ENCODE measurements at places on chromosomes 13 and 19. TPM values are rescaled to one million over a fixed set of nuclear protein-coding genes. Genes with fewer than 3 reads are reported as not detected.

GRCh38 chr13:30257468-30258099, 49.8 kb downstream of the KATNAL1 start:
- no peak for DNase-seq

- no peak for DNase-seq
Observed at GRCh38 chr19:47109177-47109540, 4.4 kb downstream of the ZC3H4 start.

DNA sequence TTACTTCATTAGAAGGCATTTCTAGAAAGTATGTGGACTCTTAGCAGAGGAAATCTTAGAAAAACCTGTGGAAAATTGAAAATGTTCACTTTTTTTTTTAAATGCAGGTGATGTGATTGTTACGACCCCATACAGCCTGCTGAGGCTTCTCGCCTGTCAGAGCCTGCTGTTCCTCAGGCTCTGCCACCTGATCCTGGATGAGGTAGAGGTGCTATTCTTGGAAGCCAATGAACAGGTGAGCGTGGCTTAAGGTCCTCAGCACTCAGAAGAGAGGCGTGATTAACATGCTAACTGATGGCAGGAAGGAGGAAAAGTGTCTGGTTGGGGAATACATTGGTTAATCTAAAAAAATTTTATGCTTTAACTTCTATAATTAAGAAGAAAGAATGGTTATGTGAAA, 71.4 kb downstream of the SLC7A9 start:
- DNase-seq, result no peak

- no peak for DNase-seq
Observed at GRCh38 chr19:12794971-12795381, 3.7 kb downstream of the JUNB start.

DNA sequence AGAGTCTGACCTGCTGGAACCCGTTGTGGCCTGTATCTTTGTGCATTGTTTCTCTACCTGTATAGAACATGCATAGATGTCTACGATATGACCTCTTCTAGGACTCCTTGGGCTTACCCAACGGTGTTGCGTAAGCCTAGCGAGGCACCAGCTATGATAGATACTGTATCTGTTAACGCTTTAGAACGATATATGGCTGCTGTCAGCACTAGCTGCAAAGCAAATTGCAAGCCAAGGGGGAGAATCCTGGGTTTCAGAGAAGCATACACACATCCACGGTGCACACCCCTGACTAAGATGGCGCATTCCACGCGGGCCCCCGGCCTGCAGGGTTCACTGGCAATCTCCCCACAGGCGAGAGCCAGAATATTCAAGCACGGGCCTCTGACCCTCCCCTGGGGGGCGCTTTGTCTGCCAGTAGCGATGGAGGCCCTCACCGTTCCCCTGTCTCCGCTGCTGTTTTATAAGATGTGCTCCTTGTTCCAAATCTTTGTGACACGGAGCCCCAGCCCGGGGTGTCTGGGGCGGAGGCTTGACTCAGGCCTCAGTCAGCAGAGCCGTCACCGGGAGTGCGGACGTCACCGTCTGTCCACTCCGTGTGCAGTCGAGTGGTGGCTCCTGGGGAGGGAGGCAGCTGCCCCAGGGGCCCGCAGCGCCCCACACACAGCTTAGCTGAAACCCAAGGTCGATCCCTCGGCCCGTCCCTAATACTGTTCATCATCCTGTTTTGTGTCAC, 12.9 kb upstream of the RPS15 start:
- no peak for DNase-seq

DNA sequence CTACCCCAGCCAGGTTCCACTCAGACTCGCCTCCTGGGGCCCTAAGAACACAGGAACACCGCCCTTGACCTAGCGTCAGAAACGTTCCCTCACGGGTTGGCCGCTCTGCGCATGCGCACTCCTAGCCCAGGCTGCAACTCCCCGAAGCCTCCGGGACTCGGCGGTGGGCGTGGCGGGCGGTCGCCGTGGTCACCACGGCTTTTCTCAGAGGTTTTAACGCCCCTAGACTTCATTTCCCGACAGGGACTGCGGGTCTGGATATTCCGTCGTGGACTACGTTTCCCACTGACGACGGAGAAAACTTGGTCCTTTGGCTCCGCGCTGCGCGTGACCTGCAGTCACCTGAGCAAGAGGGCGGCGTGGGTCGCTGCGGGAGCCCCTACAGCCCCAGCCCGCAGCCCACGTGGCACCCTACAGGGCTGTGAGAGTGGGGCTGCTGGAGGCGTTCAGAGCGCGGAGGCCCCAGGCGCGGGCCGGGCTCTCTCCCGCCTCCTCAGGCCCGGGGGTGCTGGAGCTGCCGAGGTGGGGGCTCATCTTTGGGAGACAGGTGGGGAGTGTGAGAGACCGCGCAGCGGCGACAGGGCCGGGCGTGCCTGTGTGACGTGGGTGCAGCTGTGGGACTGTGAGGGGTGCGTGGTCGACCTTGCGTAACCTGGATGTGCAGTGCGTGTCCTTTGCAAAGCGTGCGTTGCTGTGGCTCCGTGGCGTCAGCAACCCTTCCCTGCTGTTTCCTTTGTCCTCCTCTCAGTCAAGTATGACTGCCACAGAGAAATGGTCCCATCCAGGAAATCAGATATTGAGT, 38.0 kb upstream of the ZNF573 start:
- peak; percentile 7 for DNase-seq

DNA sequence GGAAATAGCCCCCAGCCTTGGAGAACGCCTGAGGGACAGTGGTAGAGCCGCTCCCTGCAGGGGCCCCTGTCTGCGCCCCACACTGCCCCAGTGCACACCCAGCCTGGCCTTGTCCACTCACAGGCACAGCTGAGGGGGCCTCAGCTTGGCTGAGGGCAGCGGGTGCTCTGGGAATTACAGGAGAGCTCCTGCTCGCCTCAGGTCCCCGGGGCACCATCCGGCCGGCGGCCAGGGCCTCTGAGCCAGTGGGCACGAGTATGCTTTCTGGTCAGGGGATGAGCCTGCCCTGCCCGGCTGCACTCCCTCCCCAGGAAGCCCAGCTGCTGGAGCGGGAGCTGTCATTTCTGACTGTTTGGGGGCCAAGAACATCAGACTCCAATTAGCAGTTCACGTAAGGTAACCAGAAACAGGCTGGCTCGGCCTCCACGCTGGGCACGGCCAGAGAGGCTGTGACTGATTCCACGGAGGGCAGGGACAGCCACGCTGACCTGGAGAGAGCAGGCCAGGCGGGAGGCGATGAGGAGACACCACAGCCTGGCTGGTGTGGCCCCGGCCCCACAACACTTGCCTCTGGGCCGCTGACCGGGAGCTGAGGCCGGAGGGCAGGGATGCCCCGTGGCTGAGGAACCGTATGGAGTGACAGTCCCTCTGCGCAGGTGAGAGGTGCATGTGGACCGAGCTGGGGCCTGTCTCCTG, 15.4 kb downstream of the CEBPG start:
- DNase-seq, result no peak

GRCh38 chr13:44393391-44393790, 19.8 kb downstream of the SERP2 start:
- DNase-seq, result no peak

GRCh38 chr19:6033744-6034264, 55.9 kb upstream of the RANBP3 start:
- DNase-seq, result no peak

DNA sequence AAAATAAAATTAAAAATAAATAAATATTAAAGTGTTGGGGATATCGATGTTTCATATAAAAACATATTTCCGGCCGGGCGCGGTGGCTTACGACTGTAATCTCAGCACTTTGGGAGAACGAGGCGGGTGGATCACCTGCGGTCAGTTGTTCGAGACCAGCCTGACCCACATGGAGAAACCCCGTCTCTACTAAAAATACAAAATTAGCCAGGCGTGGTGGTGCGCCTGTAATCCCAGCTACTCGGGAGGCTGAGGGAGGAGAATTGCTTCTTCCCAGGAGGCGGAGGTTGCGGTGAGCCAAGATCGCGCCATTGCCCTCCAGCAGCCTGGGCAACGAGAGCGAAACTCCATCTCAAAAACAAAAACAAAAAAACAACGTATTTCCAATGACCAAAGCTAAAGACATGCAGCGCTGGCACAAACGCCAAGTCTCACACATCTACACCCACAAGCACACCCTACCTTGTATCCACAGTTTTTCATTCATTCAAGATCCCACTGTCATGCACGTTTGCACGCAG, 907 bp downstream of the ZNF569 start:
- DNase-seq, result no peak

GRCh38 chr13:82571653-82572052, 1310.6 kb downstream of the SLITRK1 start:
- no peak for DNase-seq

- DNase-seq, result no peak
Observed at GRCh38 chr19:46935066-46935663, 74.4 kb downstream of the ARHGAP35 start.

GRCh38 chr19:14337510-14337909, 43.7 kb upstream of the ADGRE5 start:
- DNase-seq, result peak; percentile 32

- DNase-seq, result no peak
Observed at GRCh38 chr19:38773469-38774177, at the start of gene LGALS7. LGALS7 (minus strand) TSS chr19:38773517; CDS start chr19:38773492, 25 bp downstream.

GRCh38 chr19:46493236-46494145, 2.2 kb downstream of the PNMA8B start:
- peak; percentile 60 for DNase-seq

DNA sequence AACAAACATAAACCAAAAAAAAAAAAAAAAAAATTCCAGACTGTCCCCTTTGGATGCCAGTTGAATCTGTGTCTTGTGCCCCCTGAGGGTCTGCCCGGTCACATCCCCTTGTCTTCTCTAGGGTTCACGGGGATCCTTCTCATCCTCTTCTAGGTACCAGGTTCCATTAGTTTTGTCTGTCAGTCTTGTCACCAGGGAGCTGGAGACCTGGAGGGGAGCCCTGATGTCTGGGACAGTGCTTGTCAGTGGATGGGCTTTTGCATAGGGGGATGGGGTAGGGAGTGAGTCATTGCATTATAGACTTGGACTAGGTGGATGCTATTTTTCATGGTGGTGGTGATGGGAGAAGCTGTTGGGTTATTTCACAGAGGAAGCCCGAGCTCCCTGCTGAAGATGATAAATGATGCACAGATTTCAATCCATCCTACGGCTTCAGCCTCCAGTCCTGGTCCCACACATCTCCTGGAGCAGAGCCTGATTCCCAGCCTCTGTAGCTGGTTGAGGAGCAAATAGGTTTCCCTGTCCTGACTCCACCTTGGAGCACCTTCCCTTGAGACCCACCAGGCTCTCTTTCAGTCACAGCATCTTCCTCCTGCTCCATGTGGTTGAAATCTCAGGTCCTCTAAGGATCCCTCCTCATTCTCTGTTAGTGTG, 26.0 kb downstream of the WTIP start:
- no peak for DNase-seq

GRCh38 chr13:50303963-50304721, 288.9 kb downstream of the KCNRG start:
- DNase-seq, result no peak

GRCh38 chr13:49701491-49701890, 10.2 kb upstream of the EBPL start:
- DNase-seq, result no peak

GRCh38 chr19:45595814-45596213, 6.2 kb downstream of the GPR4 start:
- DNase-seq, result no peak

ZNF784 gene
- 3.7 TPM for total RNA-seq

TPTE2 gene
- total RNA-seq, result not detected

ADGRE1 gene
- total RNA-seq, result 9.1 TPM

KCNN1 gene
- total RNA-seq, result 0.30 TPM

CLEC17A gene
- 0.26 TPM for total RNA-seq

IZUMO4 gene
- total RNA-seq, result 14.2 TPM

OR7D2 gene
- total RNA-seq, result 0.30 TPM
